ENCODE measurements at places on chromosomes 6 and 20.
A peak's percentile ranks its signal among the peaks of the same experiment; 100 is the strongest.

GRCh38 chr20:37518059-37518458 lies 3.0 kb upstream of the NNAT start:
- DNase-seq, result no peak

- DNase-seq, result peak; percentile 81
Observed at GRCh38 chr6:14210077-14210476, 92.5 kb downstream of the CD83 start.

DNA sequence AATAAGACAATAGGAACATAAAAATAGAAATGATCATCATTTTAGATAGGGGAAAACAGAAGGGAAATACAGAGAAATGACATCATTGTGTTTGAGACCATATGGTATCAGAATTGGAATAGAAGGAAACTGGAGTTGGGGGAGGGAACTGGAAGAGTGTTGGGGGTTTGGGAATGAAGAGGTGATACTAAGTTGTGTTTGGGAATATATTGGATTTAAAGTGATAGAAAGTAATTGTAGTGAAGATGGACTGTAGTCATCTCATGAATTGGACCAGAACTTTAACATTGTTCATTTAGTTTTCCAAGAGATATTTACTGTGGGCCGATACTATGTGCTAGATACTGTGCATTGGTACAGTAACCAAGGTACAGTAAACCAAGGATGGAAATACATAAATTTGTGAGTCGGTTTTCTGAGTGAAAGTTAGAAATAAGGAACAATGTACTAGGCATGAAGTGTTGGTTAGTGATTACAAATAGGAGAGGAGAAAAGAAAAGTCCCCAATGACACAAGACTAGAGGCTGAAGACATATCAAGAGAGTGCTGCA lies 32.3 kb downstream of the KCNQ5 start:
- DNase-seq, result no peak

- peak; percentile 67 for DNase-seq
Observed at GRCh38 chr6:11700118-11700718, 78.4 kb downstream of the ADTRP start.

GRCh38 chr6:143549221-143549948 lies 37.9 kb upstream of the FUCA2 start:
- peak; percentile 63 for DNase-seq

DNA sequence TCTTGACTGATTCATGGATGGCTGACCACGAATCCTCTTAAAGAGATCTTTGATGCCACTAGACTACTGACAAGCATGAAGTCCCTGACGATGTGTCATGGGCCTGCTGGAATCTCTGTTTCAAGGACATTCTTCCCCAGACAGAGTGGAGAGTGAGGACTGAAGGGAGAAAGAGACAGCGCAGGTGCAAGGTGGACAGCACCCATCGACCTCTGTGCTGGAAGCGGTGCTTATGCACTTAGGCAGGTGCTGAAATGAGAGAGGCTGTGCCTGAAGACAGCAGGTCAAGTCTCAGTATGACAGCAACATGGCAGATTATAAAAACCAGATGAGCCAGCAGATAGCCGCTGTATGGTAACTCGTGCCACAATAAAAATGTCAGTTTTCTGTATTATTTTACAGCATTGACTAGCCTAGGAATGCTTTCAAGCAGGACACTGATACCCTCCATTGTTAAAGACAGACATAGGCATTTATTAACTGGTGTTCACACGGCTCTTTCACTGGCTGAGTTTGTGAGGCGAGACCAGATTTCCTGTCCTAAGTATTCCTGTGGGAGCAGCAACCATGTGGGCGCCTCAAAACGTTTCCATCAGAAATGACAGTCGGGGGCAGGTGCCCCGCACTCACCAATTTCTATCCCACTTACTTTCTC lies 47.5 kb downstream of the FOXC1 start:
- peak; percentile 33 for DNase-seq

- no peak for DNase-seq
Observed at GRCh38 chr6:74117113-74117512, 421.1 kb downstream of the CD109 start.

GRCh38 chr6:37280162-37280887 lies 22.4 kb upstream of the TMEM217 start:
- DNase-seq, result peak; percentile 58

GRCh38 chr20:3744806-3745685 lies 12.6 kb downstream of the HSPA12B start:
- DNase-seq, result peak; percentile 84

DNA sequence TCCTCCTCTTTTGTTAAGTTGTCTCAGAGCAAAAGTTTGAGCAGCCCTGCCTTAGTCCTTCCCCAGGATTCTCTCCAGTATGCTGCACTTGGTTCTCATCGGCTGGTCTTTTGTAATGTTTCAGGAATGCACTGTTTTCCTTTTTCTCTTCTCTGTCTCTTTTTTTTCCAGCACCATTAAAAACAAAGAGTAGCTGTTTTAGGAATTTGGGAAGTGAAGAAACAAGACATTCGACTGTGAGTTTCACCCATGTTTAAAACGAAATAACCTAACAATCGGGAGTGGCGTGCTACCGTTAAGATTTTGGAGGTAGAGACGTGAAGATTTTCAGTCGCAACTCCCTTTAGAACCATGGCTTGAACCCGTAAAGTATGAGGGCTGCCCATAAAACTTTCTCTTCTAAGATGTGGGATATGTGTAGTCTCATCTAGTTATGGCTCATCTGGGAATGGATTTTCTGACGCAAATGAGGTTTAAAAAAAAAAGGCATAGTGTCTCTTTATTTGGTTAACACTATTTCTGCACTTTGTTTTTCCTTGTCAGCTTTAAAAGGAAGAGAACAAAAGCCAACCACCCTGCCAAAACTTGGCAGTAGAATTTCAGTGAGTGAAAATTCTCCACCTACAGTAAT lies 35.9 kb upstream of the RAB23 start:
- no peak for DNase-seq

Measured in NCI-H69 (cell line).